CD4-positive, alpha-beta T cell treated with Interleukin-2 at 100 ng/mL for 4 hours (primary cell): ENCODE measurements at places on chromosomes 1 and 21.
A peak's percentile ranks its signal among the peaks of the same experiment; 100 is the strongest.

GRCh38 chr1:87840767-87841166 lies 512.1 kb downstream of the LMO4 start:
- no peak for DNase-seq

- no peak for DNase-seq
Measured at GRCh38 chr1:217272385-217272784, 358.5 kb downstream of the GPATCH2 start.

DNA sequence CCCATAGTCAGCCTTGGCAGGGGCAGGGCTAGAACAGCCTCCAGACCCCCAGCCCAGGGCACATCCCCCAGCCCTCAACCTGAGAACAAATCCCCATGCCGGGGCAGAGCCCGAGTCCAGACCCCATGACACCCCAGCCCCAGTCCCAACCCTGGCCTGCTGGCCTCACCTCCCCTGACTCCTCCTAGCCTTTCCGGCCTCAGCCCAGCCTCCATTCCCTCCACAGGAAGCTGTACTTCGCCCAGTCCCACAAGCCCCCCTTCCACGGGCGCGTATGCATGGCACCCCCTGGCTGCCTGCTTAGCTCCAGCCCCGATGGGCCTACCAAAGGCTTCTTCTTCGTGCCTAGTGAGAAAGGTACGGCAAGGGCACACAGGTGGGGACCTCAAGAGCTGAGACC lies 50.4 kb downstream of the DISP3 start:
- DNase-seq, result no peak

GRCh38 chr21:34524646-34525601 lies 12.9 kb upstream of the KCNE1 start:
- DNase-seq, result no peak

- no peak for DNase-seq
Measured at GRCh38 chr1:1938613-1939295, 19.7 kb upstream of the TMEM52 start.

DNA sequence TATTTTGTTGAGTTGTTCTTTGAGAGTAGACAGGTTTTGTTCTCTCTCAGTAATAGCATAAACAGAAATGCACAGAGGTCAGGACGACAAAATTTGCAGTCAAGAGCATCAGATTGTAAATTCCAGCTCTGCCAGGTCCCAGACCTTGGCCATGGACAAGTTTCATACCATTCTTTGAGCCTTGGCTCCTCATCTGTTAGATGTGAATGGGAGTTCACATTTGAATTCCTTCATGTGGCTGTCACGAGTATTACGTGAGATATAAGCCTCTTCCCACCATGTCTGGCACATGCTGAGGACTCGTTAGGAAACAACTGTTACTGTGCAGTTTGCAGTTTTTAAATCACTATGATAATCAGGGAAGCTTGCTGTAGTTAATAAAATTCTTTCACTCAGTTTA lies 93.2 kb upstream of the KCTD3 start:
- no peak for DNase-seq

DNA sequence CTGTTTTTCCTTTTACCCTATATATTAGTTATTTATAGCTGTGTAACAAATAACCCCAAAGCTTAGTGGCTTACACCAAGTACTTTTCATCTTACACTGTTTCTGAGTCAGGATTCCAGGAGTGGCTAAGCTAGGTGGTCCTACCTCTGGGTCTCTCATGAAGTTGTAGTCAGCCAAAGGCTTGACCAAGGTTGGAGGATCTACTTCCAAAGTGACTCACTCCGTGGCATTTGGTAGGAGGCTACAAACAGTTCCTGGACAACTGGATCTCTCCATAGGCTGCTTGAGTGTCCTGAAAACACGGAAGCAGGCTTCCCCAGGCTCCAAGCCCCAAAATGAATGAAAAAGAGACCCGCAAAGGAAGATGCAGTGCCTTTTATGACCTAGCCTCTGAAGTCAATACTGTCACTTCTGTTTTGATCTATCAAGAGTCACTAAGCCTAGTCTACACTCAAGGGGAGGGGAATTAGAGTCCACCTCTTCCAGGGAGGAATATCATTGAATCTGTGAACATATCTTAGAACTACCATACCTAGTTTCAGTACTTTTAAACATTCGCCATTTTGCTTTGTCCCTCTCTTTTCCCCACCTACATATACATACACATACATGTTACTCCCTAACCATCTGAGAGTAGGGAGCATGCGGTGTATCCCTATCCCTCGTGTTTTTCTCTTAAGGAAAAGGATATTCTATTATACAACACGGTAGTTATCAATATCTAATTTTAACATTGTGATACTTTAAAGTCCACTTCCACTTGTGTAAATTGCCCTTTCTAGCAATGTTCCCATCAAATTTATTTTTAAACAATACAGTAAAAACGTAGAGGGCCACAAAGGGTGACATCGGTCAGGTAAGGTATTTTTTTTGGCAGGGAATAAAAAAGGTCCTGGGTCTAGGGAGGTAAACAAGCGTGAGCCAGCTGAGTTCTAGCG lies 67.2 kb downstream of the SLC35A3 start:
- DNase-seq, result no peak

GRCh38 chr1:9652379-9653209 lies 1.1 kb downstream of the PIK3CD start:
- DNase-seq, result peak; percentile 76

- DNase-seq, result no peak
Measured at GRCh38 chr1:229094476-229095311, 176.2 kb upstream of the RAB4A start.
